ENCODE measurements at places on chromosomes 1 and 21.

DNA sequence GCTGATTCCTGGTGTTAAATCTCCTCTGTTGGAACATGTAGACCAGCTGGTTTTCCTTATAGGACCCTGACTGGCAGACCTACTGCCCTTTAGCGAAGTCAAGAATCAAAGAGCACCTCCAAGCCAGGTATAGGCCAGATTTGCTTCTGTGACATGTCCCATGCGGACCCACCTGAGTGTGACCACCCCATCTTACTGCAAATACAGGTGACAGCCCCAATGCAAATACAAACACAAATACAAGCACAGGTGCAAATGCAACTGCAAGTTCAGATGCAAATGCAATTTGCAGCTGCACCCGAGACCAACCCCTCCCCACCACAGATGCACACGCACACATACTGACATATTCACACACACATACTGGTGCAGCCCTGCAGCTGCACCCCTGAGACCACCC is 72.3 kb downstream of the SIK1 start:
- no peak for DNase-seq

GRCh38 chr1:160888926-160889325 is 3.9 kb upstream of the ITLN1 start:
- DNase-seq = no peak

DNA sequence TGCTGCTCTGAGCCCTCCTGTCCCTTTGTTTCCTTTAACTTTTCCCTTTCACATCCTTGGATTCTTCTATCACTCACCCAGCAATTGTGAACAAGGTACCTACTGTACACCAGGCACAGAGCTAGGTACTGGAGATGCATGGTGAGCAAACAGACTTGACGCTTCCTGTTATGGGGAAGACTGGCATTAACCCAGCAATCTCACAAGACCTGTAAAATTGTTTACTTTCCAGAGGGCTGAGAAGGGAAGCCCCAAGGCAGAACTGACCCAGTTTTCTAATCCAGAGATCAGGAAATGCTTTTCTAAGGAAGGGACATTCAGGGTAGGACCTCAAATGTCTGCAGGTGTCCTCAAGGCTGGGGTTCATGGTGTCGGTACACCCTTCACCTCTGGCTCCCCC is 171.6 kb upstream of the KAZN start:
- no peak for DNase-seq

GRCh38 chr1:48757363-48757762 is 19.3 kb downstream of the BEND5 start:
- no peak for DNase-seq

Measured in EH (cell line).